ENCODE measurements at places on chromosomes 3 and 15.
A peak's percentile ranks its signal among the peaks of the same experiment; 100 is the strongest.

- no peak for DNase-seq
Observed at GRCh38 chr3:142808103-142808917, 80.6 kb downstream of the PCOLCE2 start.

GRCh38 chr15:64975390-64975789 lies 14.3 kb downstream of the SPG21 start:
- DNase-seq, result no peak

GRCh38 chr3:73502609-73503583 lies 121.8 kb downstream of the PDZRN3 start:
- DNase-seq, result peak; percentile 1

GRCh38 chr3:76497636-76498035 lies 542.3 kb upstream of the ROBO2 start:
- no peak for DNase-seq

- peak; percentile 25 for DNase-seq
Observed at GRCh38 chr15:85854345-85855097, 59.8 kb upstream of the KLHL25 start.

- no peak for DNase-seq
Observed at GRCh38 chr15:78315686-78316282, 16.4 kb upstream of the SKIC8 start.

GRCh38 chr3:98359250-98359649 lies 5.6 kb downstream of the OR5K4 start:
- DNase-seq, result no peak

DNA sequence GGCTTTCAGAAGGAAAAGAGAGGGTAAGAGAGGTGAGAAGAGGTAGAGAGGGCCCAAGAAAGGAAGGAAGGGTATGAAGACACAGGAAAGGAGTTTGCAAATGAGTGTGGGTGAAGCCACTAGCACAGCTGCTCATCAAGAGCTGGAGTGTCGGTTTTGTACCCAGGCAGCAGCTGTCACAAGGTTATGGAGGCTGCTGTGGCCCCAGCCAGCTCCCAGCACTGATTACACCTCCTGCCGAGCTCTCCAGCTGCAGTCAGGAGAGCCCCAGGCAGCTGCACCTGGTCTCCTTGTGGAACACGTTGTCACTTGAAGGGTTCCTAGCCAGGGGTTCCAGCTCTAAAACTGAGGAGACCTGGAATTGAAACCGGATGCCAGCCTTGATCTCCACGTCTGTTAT lies 60.4 kb upstream of the CHD2 start:
- no peak for DNase-seq

GRCh38 chr3:111277226-111277625 lies 205.6 kb downstream of the NECTIN3 start:
- no peak for DNase-seq

DNA sequence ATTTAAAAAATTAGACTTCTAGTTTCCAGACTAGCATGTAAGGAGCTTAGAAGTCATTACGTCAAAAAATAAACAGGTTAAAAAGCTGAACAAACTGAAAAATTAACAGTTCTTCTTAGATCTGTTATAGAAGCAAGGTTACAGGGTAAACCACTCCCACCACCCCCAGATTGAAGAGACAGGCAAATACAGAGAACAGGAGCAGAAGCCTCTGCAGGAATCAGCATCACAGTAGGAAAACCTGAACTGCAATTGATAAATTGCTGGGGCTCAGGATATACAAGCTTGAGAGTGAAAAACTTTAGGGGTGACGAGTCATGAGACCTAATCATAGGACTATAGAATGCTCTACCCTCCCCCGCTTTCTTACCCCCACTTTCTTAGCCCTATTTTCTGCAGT lies 222.3 kb downstream of the UBE2E2 start:
- no peak for DNase-seq

DNA sequence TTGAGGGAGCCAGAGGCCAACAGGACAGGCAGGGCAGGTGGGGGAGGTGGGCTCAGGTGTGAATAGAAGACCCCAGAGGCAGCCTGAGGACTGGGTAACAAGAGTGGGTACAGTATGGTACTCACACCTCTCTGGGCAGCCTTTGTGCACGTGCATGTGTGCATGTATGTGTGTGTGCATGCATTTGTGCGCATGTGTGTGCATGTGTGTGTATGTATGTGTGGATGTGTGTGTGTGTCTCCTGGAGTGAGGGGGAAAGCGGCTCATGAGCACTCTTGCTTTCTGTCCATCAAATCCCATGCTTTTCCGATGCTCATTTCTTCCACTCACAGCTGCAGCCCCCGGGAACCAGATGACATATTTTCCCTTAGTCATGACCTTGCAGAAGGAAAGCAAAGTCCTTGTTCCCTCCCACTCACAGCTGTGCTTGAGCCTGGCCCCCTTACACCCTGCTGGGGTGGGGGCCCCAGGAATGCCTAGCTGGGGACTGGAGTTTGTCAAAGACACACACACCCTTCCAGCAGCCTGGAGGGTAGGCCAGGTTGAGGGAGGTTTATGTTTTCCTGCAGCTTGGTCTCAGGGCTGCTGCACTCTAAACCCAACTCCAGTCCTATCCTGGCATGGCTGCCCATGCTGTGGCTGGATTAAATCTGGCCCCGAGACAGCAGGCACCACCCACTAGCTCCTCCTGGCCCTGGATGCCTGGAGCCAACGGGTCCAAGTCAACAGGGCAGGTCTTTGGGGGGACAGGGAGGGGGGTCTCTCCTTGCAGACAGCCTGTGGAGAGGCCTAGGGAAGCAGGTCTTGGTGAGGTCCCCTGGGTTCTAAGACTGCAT lies 22.5 kb downstream of the CCDC33 start:
- no peak for DNase-seq

GRCh38 chr3:3151513-3151912 lies 24.8 kb downstream of the TRNT1 start:
- DNase-seq, result no peak

DNA sequence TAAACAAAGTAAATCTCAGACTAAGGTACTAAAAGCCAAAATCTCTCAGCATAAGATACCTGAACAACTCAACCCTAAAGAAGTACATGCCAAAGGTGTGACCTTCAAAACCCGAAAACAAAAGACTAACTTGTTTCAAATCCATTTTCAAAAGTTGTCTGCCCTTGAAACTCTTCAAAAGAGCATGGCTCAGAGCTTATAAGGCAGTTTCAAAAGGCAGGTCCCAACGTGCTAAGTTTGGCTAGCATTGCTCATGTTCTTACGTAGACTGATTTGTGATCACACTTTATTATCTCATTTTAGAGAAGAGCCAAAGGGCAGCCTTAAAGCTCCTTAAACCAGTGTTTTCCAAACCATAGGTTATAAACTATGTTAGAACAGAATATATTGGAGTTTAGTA lies 112.2 kb downstream of the FEZF2 start:
- no peak for DNase-seq

- DNase-seq, result no peak
Observed at GRCh38 chr15:42203891-42204290, 4.2 kb downstream of the VPS39 start.

GRCh38 chr15:77759896-77760592 lies 127.3 kb upstream of the LINGO1 start:
- no peak for DNase-seq

DNA sequence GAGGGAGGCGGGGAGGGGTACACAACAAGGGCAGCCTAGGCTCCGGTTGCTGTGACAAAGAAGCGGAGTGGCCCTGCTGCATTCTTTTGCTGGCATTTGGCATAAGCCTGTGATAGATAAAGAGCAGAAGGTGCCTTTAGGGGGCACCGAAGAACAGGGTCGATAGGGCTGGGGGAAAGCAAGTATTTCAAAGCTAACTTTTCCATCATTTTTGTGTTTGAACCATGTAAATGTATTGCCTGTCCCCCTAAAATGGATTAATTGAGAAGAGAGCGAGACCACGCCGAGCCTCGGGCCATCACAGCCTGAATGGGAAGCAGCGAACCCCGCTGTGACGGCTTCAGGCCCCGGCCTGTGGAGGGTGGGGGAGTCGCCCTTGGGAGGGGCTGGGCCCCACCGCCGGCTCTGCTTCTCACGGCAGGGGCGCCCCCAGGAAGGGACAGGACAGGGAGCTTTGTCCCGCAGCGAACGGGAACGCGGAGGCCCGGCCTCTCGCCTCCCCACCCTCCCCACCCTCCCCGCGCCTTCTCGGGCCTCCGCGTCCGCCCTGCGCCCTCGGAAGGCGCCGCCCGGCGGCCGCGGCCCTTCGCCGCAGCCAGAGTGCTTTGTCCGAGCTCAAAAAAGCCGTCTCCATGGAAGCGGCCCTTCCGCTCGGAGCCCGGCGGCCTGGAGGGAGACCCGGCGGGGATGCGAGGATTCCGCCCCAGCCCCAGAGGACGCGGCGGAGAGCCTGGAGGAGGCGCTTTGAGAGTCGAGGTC lies 32.4 kb upstream of the ALDH1L1 start:
- no peak for DNase-seq

GRCh38 chr3:46672349-46672695 lies 21.2 kb downstream of the ALS2CL start:
- no peak for DNase-seq

GRCh38 chr15:33211176-33211808 lies 16.8 kb upstream of the FMN1 start:
- DNase-seq, result no peak

DNA sequence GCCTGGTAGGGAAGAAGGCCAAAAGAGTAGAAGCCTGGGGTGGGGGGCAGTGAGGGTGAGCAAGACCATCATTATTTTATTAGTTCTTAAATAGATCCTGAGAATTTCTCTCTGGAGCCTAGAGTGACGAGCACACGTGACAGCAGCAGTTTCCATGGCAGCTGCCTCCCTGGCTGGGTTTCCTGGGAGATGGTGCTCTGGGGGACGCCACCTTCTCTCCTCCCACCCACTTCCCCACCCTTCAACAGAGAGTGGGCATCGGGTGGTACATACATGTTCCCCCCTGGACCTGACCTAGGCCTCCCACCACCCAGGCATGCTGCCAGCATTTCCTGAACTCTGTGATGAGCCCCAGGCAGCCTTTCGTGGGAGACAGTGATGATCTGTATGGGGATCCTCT lies 12.9 kb downstream of the CELF6 start:
- no peak for DNase-seq

DNA sequence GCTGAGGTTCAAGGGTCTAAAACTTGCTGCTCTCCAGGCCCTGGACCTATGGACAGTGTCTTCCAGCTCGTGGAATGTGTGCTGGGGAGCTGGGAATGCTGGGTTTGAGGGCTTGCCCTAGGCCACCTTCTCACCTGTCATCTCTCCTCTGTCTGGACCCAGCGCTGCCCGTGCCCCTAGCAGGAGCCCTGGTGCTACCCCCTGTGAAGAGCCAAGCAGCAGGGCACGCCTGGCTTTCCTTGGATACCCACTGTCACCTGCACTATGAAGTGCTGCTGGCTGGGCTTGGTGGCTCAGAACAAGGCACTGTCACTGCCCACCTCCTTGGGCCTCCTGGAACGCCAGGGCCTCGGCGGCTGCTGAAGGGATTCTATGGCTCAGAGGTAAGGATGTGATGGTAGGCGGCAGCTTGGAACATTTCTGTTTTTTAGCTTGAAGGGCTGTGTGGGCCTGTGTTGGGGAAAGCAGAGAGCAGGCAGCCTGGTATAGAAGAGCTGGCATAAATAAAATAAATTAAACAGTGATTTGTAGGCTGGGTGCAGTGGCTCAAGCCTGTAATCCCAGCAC lies 5.1 kb downstream of the CHRD start:
- DNase-seq, result no peak

DNA sequence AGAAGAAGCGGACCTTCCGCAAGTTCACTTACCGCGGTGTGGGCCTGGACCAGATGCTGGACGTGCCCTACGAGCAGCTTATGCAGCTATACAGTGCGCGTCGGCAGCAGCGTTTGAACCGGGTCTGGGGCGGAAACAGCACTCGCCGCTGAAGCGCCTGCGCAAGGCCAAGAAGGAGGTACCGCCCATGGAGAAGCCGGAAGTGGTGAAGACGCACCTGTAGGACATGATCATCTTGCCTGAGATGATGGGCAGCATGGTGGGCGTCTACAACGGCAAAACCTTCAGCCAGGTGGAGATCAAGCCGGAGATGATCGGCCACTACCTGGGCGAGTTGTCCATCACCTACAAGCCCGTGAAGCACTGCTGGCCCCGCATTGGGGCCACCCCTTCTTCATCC lies 390.4 kb upstream of the MEIS2 start:
- no peak for DNase-seq

GRCh38 chr3:177758126-177758525 lies 560.8 kb upstream of the TBL1XR1 start:
- DNase-seq, result no peak

DNA sequence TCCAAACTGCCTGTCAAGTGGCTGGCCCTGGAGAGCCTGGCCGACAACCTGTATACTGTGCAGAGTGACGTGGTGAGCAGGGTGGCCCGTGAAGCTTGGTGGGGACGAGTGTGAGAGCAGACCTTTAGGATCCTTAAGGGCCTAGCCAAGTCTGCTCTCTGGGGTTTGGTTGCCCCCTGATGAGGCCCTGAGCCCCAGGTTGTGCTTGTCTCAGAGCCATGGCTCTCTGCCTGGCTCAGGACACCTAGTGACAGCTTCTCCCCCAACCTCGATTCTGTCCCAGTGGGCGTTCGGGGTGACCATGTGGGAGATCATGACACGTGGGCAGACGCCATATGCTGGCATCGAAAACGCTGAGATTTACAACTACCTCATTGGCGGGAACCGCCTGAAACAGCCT lies 14.4 kb downstream of the TYRO3 start:
- DNase-seq, result no peak

DNA sequence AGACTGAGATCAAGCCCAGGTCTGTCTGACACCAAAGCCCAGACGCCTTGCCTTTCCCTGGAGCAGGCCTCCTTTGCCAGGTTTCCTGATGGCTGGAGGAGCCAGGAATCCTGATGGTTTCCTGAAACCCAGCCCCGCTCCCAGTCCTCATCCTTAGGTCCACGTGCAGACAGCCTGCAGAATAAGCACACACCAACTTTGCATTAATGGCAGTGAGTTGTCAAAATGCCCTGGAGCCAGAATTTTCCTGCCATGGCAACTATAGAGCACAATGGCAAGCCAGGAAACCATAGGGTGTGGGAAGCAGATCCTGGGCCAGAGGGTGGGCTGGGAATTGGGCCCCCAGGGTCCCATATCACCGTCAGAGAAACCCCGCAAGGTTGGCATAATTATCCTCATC lies 67.4 kb upstream of the HRH1 start:
- no peak for DNase-seq

- no peak for DNase-seq
Observed at GRCh38 chr15:72783004-72783639, 436 bp downstream of the ADPGK start.

DNA sequence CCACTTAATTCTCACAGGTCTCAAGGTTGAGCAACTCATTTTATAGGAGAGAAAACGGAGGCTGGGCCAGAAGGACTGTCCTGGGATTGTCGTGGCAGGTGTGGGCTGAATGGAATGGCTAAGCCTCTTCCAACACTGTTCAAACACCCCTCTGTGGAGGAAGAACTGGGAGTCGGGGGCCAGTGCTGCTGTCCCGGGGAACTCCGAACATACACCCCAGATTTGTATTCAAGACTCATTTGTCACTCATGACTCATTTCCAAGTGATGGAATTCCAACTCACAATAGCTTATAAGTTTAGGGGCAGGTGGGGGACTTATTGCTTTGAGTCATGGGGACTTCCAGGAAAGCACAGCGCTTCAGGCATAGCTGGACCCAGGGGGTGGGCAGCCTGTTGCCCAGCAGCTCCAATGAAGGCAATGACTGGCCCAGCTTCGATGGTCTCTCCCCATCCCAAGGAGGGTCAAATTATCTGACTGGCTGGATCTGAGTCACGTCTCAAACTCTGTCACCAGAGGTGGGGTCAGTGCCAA lies 72.5 kb downstream of the TM2D3 start:
- DNase-seq, result no peak

GRCh38 chr15:27124287-27124871 lies 153.4 kb downstream of the GABRG3 start:
- DNase-seq, result no peak
